GM12878 (cell line): ENCODE measurements at places on chromosomes 1 and 21.

DNA sequence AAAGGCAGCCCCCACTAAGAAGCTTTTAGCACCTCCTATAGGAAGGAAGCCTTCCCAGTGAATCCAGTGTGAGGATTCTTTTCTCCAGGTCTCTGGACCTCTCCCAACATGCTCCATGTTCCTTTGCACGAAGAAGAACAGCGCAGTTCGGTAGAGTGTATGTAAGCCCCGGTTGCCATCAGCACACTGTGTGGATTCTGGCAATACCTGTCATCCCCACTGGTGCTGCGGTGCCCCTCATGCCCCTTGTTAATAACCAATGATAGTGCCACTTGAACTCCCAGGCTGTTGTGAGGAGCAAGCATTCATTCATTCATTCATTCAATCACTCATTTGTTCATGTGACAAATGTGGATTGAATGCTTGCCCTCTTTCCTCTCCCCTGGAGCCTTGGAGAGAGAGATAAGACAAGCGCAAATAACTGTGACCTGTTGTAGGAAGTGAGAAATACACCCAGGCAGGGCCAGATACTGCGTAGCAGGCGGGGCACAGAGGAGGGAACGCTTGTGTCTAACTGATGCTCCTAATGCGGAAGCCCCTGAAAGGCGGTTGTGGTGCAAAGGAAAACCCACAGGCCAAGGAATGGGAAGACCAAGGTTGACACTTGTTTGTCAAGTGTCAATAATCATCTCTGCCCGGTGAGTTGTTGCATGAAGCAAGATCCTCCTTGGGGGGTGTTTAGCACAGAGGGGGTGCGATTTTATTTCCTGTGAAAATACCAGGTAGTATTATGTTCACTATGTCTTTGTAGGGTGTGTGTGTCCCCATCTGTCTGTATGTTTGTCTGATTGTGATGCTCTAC, 9.8 kb downstream of the LGR6 start:
- DNase-seq = no peak

DNA sequence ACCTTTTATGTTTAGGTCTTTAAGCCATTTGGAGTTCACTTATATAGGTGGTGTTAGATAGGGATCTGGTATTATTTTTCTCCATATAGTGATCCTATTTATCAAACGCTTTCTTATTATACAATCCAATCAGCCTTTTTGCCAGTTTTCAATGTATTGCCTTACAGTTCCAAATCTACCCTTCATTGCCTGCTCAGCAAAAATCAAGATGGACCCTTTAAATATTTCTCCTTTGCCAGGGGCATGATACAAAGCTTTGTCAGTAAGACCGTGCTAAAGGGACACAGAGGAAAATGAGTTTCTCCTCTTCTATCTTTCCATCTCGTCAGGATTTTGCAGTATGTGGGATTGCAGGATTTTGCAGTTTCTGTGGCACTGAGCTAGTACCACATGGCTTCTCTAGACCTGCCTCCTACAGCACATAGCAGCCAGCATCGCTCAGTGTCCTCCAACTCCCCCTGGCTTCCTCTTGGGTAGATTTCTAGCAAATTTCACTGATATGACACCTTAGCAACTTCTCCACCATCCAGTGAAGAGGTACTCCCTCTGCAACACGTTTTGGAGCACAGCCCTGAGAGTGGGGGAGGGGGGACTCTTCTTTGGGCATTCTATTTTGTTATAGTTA, 22.5 kb upstream of the CAP1 start:
- DNase-seq = no peak

DNA sequence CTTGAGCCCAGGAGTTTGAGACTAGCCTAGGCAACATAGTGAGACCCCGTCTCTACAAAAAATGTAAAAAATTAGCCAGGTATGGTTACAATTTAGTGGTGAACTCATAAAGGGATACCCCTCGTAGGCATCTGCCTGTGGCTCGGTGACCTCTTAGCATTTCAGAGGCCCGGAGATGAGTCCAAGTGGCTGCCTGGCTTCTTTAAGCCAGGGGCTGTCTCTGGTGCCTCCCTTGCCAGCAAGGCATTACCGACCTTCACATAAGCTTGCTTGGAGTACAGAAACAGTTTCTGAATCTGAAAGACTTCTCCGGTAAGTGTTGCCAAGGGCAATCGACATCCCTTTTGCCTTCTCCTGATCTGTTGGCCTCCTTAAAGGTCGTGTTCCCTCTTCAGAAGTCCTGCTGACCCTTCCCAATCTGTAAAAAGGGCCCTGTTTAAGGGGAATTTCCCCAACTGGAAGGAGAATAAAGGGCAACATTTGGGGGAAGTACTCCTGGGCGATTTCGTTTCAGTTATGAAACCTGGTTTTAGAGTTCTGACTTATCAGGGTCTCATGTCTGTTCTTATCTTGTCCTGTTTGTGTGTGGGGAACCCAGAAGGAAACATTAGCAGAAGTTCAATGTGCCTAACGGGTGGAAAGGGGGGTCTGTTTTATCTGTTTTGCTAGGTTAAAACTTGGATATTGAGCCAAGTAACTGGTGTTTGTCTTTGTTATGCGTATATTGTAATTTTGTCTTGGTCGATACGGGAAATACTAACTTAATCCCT, 32.9 kb downstream of the KIFAP3 start:
- DNase-seq = no peak

GRCh38 chr1:65896721-65897120, 104.0 kb downstream of the PDE4B start:
- DNase-seq = no peak

GRCh38 chr1:184695023-184695422, 59.6 kb downstream of the EDEM3 start:
- no peak for DNase-seq

- DNase-seq = no peak
Measured at GRCh38 chr21:29238053-29238966, 60.4 kb upstream of the BACH1 start.

- DNase-seq = peak; percentile 35
Measured at GRCh38 chr1:89525169-89525855, 683 bp downstream of the LRRC8B start.

- DNase-seq = no peak
Measured at GRCh38 chr1:64473367-64473766, 3.4 kb downstream of the CACHD1 start.

DNA sequence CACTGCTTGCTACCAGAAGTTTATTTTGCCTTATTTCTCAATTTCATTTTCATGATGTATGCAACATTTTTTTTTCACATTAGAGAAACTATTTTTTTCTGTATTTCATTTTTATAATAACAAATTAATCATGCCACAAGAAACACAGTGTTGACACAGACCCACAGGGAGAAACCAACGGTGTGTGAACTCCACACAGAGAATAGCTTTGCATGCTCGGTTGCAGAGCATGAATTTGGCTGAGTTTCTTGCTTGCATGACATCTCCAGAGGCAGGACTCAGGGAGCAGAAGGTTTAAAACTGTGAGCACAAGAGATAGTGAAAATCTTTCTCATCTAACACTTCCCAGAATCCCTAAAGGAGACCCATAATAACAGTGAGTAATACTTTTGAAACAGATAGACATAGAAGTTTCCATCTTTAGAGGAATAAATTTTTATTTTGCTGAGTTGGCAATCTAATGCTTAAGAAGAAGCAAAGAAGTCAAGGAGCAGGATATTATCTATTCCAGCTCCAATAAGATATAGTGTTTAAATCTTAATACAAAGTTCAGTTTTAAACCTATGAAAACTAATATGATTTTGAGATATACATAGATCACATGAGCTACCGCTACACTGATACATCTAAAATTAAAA, 890.9 kb downstream of the MRPL39 start:
- DNase-seq = no peak

- peak; percentile 25 for DNase-seq
Measured at GRCh38 chr1:167500283-167500860, 18.0 kb downstream of the CD247 start.

DNA sequence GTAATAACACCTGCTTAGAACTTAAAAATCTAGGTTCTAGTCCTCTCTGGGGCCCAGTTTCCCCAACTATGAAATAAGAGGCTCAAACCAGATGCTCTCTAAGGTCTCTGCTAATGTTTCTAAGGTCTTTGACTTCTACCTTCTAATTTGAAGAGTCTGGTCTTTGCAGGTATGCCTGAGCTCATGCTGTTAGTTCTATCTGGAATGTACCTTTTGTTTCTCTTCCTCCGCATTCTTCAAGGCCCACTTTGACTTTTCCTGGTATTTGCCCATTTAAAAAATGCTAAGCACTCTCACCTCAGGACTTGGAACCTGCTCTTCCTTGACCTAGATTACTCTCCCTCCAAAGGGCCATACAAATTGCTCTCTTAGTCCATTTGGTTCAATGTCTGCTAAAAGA, 13.5 kb downstream of the SLC35D1 start:
- DNase-seq = no peak

GRCh38 chr1:11214698-11215380, 25.7 kb downstream of the ANGPTL7 start:
- no peak for DNase-seq

DNA sequence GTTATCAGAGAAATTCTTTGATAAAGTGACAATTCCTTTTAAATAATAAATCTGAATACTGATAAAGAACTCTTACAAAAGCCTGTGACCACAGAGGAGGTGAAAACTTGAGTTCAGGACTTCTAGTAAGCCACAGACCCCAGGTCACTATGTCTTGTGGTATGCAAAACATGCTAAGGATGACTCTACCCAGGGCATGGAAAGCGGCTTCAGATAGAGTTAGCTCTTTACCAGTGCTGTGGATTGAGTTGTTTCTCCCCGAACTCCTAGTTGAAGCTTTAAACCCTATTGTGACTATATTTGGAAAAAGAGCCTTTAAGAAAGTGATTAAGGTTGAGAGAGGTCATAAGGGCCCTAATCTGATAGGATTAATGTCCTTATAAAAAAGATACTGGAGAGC, 42.3 kb downstream of the HLX start:
- DNase-seq = no peak

DNA sequence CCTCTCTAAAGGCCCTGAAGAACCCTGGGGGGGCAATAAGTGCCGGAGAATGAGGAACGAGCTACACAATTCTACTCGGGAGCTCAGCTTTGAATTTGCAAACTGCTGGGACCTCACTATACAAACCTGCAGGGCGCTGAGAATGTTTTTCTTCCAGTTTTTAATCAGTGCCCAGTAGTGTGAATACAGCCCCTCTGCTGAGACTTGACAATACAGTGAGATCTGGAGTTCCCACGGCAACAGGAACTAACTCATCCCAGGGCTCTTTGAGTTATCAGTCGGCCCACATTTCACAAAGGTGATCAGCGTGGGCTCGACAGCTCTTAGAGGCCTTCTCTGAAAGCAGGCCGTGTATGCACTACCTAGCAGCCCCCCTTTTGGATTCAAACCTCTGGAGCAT, 41.7 kb downstream of the TMEM53 start:
- DNase-seq = no peak

DNA sequence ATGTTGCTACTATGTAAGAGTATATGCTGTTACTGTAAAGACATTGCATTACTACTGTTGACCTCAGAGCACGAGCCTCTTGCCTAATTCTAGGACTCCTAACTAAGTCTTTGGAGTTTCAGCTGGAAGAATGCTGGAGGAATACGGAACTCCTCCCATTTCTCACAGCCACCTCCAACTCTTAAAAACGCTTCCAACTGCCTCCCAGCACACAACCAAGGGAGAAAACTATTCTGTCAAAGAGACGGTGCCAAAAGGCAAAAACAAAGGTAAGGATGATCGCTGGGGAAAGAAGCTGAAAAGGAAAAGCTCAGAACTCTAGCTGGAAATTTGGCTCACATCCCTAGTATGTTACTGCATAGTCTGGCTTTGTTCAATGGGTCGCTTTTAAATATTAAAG, at the start of gene FMO2:
TSS of gene FMO2 (plus strand) at position 210 of the 400 bp plus-strand sequence. CDS start 414 bp downstream, outside the sequence.
- no peak for DNase-seq
